RPMI7951 (cell line): ENCODE measurements at places on chromosomes 4 and X. TPM values are rescaled to one million over a fixed set of nuclear protein-coding genes. Genes with fewer than 3 reads are reported as not detected.
A peak's percentile ranks its signal among the peaks of the same experiment; 100 is the strongest.

- DNase-seq: no peak
Observed at GRCh38 chr4:962231-963208, 10.8 kb downstream of the DGKQ start.

The SERTM2 gene
- total RNA-seq: not detected in 2 replicates

DNA sequence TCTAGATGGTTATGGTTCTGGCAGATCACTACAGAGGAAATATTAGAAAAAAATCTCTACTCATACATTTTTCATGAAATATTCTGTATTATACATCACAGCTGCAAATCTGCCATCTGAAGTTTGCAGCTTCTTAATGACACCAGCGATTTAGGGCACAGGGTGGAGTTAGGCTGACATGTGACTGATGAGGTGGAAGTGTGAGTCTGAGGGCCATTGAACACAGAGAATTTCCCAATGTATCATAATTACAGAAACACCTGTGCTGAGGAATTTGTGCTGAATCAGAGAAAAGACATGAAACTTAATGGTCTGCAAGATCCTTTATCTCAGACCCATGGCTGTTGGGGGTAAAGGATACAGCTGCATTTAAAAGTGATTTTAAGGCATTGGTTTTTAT is 2025.6 kb upstream of the AGA start:
- DNase-seq: no peak

The ARHGAP6 gene
- total RNA-seq: not detected in 2 replicates

DNA sequence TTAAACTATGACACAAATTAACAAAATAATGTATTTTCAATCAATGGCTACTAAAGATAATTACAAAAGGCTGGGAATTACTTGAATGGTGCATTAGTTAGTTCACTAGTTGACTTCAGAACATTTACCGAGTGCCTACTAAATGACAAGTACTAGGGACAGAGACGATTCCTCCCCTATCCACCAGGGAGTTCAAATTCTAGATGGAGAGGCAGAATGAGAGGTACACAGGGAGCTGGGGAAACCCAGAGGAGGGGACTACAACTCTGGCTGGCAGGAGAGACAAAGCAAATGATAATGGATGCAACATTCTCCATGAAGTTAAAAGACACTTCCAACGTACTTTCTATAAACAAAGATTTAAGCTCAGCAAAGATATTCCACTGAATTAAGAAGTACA is 43.1 kb upstream of the MCF2 start:
- DNase-seq: no peak

- DNase-seq: peak; percentile 98
Observed at GRCh38 chr4:152265149-152265621, 270.7 kb downstream of the FBXW7 start.

DNA sequence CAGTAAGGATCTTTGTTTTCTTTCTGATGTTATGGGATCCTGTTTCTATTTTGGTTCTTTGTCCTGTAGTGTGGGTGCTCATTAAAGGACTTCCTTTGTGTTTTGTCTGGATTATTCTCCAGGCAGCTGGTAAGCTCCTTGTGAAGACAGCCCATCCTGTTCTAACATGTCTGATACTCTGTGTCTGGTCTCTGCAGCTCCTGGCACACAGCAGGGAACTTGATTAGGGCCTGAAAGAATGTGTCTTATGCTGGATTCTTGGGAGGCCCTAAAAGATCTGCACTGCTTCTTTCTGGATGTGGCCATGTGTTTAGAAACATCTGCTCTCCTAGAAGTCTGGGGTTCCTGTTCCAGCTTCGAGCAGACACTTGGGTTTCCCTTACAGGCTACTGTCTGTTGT is 38.1 kb upstream of the ATXN3L start:
- DNase-seq: no peak

The OTC gene
- total RNA-seq: not detected in 2 replicates

DNA sequence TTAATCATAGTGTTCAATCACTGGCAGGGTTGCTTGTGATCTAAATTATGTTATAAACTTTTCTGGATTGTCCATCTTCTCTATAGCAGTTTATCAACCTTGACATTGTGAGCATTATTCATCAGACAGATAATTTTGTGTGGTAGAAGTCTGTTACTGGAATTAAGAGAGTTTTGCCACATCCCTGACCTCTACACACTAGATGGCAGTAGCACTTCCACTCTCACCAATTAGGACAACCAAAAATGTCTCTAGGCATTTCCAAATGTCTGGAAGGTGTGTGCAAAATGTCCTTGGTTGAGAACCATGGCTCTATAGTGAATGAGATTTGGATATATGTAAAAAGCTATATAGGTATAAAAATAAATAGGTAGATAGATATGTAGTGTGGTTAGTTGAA is 324.1 kb upstream of the FAM47C start:
- no peak for DNase-seq
